AG09319 (cell line): ENCODE measurements at places on chromosomes 4 and X.

DNA sequence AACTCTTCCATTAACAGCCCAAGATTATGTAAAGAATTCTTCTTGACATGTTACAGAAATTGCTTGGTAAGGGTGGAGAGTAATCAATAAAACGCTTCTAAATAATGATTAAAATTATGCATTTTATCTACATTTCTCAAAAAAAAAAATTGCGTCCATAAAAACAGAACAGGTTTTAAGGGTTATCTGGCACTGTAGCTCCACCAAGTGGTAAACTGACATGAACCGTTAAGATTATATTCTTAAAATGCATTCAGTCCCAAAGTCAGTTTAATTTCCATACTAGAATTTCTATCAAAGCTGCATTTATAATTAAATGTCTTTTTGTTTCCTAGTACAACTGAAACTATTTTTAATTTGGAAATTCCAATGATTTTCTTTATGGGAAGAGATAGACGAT, 214.0 kb upstream of the UGT8 start:
- DNase-seq = no peak

- DNase-seq = no peak
Measured at GRCh38 chrX:43551590-43551989, 104.5 kb upstream of the MAOA start.

DNA sequence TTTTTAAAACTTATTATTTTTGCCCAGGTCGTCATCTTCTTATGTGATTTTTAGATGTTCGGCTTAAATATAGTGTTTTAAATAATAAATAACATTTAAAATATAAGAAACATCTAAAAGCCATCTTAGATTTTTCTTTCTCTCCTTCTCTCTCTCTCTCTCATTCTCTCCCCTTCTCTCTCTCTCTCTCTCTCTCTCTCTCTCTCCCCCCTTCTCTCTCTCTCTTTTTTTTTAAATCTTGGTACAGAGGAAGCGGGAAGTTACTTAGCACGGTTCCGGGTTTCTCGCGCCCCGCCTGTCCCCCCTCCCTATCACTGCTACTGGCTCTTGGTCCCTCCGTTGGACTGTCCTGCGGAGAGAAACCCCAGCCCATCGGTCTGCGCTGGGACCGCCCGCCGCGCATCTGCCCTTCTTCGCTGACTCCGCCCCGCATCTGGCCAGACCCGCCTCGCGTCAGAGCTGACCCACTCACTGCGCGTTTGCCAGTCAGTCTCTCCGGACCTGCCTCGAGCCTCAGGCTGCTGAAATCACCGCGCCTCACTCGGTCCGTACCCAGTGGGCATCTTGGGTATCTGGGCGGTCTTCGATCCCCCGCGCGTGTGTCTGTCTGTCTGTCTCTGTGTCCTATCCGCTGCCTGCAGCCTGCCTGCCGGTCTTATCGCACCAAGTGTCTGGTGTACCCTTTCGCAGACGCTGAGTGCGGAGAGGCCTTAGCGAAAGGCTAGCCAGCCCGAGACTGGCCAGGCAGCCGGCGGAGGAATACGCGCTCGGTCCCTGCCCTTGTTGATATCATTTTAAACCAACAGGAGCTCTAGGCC, at the start of gene PABPC5:
PABPC5 (plus strand) TSS at position 489 of the 818 bp plus-strand sequence. CDS start 739 bp downstream, outside the sequence.
- peak; percentile 78 for DNase-seq

GRCh38 chr4:156799121-156799589, 172.4 kb downstream of the PDGFC start:
- DNase-seq = no peak

- DNase-seq = no peak
Measured at GRCh38 chrX:75038925-75039324, 113.7 kb upstream of the NEXMIF start.
